ENCODE measurements at places on chromosomes 3 and 15.

GRCh38 chr15:71800835-71801745, 9.3 kb upstream of the NR2E3 start:
- DNase-seq, result peak; percentile 21

GRCh38 chr3:187473778-187474406, 105.7 kb downstream of the RTP4 start:
- no peak for DNase-seq

- DNase-seq, result no peak
Observed at GRCh38 chr15:45784656-45785055, 149.8 kb downstream of the SQOR start.

GRCh38 chr3:108518895-108519294, 8.5 kb upstream of the MYH15 start:
- DNase-seq, result no peak

- DNase-seq, result no peak
Observed at GRCh38 chr15:44011238-44011854, 183.7 kb downstream of the FRMD5 start.

GRCh38 chr3:9099702-9100512, 136.6 kb upstream of the RAD18 start:
- DNase-seq, result no peak

Measured in H1 (cell line).